Tibial artery (tissue), 4 donors: ENCODE measurements at places on chromosomes 16 and 17.

- DNase-seq = no peak
These were observed 370.0 kb upstream of the EEF2KMT start for GRCh38 chr16:5467552-5467951.

GRCh38 chr17:9090641-9091096 is 69.4 kb downstream of the NTN1 start:
- peak; percentile 51 for DNase-seq

DNA sequence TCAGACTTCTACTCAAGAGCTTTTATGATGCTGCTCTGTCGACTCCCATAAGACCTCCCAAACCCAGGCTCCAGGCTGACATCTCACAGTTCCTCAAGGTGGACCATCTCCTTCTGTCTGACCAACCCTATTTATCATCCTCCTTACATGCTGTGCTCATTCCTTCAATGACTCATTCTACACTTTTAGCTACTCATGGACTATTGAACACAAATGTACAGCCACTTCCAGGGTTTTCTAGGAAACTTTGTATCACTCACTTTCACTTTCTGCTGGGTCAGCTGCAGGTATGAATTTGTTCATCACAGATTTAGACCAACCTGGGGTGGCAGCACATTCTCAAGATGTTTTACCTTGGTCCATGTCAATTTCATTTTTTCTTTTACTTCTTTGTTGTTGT is 162.4 kb upstream of the FAM20A start:
- no peak for DNase-seq

DNA sequence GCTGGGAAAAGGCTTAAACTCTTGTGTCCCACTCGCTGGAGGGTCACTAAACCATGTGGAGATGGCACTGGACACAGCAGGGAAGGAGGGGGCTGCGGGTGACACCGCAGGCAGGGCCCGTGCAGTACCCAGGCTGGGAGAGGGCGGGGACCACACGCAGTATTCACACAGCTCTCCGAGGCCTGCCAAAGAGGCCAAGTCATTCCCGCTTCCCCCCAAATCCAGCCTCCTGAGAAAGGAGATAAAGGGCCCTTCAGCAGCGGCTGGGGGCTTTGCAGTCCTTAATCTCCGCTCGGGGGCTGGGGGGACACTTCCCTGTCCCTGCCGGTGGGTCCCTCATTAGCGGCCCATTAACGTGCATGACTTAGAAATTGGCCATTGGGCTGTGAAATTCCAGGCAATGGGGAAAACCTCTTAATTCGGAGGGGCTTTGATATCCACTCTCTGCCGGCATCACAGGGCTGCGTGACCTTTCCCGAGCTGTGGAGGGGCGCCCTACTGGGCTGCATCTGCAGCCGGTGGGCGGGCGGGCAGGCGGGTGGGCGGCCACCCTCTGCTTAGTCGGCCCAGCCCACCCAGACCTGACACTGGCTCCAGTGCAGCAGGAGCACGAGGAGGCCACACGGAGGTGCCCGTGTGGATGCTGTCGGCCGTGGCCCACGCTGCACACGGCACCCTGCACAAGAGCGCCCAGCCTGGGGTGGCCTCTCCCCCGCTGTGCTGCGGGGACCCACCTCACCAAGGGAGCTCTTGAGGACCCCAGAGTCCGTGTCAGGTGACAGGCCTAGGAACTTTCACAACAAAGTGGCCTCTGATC is 2.6 kb upstream of the SLC38A8 start:
- DNase-seq = no peak

GRCh38 chr16:69301861-69302260 is 9.3 kb upstream of the VPS4A start:
- DNase-seq = no peak
